ENCODE measurements at places on chromosomes 13 and 19.

DNA sequence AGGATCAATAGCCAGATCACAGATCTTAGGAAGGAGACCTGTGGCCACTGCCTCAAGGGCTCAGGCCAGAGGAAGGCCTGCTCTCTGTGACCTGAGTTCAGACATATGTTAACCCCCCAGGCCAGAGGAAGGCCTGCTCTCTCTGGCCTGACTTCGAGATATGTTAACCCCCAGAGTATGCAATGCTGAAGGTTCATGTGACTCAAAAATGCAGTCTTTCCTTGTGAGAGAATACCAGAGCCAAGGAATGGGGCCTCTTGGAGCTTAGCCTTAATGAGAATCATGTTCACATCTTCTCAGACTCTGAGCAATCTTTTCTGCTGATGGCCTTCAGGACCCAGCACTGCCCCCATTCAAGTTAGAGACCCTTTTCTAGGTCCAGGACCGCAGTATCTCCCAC lies 36.7 kb downstream of the MBNL2 start:
- no peak for DNase-seq

DNA sequence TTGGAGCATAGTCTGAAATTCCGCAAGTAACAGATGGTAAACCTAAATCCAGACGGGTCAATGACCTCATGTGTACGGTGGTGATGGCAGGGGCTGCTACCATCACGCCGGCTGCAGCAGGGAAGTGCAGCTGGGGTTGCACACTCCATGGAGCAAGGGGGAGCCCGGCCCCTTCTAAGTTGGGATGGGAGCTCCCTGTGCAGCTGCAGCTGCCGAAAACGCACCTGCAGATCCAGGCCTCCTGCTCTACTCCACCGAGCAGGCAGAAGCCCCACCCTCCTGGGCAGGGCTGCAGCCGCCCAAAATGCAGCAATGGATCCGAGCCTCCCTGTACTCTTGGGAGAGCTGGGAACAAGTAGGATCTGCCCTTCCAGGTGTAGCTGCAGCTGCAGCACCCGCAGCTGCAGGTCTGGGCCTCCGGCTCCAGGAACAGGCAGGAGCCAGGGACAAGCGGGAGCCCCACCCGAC lies 25.5 kb downstream of the KBTBD6 start:
- no peak for DNase-seq

- DNase-seq, result peak; percentile 47
Observed at GRCh38 chr19:23394511-23394910, 760 bp downstream of the ZNF91 start.

DNA sequence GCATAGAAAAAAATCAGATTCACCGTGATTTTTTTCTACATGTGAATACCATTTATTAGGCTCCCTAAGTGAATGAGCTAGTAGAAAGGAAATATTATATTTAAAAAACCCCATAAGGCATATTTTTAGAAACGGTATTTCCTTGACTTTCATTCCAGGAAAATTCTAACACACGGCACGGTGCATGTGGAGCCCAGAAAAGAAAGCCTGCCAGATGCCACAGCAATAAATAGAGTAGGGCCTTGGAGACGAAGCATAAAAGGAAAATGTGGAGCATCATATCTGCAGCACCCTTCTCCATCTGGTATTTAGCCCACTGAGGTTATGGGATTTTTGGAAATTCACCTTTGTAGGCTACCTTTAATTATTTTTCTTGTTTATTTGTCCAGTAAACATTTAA lies 314.4 kb downstream of the ENOX1 start:
- no peak for DNase-seq

- DNase-seq, result no peak
Observed at GRCh38 chr19:18475762-18476331, 37.9 kb upstream of the ISYNA1 start.

DNA sequence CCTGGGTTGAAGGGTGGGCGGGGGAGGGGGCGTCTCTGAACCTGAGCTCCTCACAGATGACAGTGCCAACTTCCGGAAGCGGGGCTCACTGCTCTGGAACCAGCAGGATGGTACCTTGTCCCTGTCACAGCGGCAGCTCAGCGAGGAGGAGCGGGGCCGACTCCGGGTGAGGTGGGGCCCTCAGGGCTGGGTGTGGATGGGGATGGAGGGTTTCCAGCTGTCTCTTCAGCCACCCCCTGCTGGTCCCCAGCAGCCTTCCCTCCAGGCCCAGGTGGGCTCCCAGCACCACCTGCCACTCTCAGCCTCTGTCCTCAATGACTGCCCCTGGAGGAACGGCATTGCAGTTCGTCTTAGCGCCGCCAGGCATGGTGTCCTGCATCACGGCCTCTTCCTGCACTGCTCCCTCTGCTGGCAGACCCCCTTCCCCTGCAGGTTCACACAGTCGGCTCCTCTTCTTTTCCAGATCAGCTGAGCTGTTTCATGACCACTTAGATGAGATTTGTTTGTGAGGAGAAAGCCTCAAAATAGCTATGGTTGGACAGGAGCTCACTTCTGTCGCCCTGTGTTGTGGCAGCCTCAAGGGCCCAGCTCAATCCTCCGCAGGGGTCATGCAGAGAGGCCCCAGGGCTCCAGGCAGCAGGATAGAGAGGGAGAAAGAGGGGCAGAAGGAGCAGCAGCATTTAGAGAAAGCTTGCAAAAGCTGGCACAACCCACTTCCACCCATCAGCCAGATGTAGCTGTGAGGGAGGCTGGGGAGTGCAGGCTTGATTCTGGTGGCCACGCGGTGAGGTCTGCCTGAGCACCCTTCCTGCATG lies 2.5 kb upstream of the GARIN5A start:
- DNase-seq, result peak; percentile 47

GRCh38 chr13:46594374-46595078 lies 41.6 kb downstream of the LRCH1 start:
- DNase-seq, result no peak

Measured in trophoblast cell (in vitro differentiated cells and primary cell).